ENCODE measurements at places on chromosomes 5 and 9.

DNA sequence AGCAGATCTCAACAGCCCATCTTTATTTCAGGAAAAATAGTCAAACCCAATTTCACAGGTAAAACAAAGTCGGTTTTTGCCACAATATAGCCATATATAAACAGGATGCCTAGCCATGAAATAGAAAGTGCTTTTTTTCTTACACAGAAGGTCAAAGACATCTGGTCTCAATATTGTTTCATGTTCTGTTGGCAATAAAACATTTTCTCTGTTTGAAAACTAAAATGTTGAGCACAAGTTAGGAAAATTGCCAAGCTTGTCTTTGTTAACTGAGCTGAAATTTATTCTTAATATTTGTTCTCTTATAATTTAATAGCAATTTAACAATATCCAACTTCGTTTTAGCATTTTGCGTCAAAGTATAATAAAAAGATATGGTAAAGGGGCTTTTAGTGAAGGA lies 673.4 kb downstream of the DTWD2 start:
- DNase-seq = no peak

DNA sequence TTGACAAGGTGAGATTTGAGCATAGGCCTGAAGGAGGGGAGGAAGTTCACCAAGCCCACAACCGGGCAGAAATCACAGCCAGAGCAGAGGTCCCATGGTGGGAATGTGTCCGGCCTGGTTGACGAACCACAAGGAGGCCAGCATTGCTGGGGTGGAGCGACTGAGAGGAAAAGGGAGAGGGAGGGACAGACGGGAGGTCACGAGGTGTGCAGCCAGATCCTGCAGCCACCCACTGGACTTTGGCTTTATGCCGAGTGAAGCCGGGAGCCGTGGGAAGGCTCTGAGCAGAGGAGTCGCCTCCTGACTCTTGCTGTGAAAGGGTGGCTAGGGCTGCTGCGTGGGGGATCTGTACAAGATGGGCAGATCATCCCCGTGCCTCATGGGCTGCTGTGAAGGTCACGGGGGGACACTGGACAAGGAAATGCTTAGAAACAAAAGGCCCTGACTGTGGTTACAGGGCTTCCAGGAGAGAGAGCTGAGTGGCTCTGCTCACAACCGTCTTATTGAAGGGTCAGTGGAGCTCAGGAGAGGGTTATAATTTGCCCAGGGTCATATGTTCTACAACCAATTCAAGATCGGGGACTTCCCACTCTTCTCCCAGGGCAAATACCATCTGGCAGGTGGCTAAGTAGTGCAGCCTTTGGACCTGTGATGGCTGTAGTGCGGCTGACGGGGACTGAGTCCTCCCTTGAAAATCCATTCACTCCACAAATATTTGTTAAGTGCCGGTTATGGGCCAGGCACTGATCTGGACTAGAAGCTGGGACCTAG lies 15.6 kb upstream of the CD74 start:
- no peak for DNase-seq

DNA sequence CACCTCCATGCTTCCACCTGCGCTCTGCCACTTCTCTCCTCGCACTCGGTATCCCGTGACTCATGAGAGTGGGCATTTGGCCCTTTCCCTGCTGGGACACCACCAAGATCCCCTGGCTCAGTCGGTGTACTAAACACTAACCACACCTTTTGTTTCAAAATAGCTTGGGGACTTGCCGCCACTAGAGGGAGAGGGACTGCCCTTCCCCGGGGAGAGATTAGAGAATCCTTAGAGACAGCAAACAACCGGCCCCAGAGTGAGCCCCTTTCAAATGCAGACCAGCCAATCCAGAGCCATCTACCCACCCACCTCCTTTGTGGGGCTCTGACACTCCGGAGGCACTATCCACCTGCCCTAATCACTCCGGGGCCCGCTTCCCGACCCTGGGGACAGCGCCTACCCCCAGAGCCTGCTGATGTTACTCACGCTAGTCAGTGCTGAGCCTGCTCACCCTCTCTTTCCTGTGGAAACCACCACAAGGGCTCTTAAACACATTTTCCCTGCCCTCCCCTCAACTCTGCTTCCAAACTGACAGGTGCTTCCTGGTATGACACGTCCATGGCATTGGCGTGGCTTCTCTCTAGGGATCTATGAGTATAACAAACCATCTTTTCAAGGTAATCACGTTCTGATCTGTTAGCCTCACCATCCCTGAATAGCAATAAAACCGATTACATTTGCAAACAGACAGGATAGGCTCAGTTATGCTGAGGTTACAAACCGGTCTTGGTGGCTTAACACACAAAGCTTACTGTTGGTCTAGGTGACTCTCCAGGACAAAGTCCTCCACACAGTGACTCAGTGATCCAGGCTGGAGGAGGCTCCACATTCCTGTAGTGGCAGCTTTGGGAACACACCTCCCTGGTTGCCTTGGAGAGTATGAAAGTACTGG lies 180.1 kb upstream of the MVB12B start:
- DNase-seq = no peak

DNA sequence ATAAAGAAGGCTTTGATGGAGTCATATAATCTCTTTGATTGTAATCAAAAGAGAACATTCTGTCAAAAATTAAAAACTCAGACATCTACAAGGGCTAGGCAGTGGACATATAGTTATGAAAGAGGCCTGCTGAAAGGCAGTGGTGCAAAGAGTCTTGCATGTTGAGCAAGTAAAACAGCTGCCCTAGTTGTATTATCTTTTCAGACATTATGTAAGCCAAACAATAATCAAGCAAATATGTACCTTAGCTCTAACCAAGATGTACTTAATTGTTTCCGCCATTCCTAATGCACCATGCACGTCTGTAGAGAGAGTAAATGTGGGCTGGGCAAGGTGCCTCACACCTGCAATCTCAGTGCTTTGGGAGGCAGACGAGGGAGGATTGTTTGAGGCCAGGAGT lies 14.3 kb downstream of the GAPT start:
- DNase-seq = no peak

DNA sequence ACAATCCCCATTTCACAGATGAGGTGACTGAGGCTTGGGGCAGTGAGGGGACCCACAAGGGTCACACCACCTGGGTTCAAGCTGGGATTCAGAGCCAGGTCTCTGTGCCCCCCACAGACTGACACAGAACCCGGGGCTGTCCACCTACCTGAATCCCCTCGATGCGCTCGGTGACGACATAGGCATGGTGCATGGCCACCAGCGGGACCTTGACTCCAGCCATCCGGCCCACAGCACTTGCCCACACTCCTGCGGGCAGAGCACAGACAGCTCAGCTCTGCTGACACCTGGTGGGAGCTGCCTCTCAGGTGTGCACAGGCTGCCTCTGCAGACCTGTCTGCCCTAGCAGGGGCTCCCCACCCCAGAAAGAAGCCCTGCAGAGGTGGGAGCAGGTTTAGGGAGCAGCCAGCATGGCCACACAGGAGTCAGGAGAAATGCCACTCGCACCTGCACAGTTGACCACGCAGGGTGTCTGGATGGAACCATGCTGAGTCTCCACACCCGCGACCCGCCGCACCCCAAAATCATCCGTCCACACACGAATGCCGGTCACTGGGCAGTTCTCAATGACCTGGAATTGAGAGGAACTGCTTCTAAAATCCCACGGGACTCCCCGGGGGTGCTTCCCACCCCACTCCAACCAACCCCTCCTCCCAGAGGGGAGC lies 8.4 kb downstream of the SARDH start:
- no peak for DNase-seq

Measured in HCEC 1CT (cell line).